Right ventricle myocardium inferior (tissue), 1 donor: ENCODE measurements at places on chromosomes 5 and 9. TPM values are rescaled to one million over a fixed set of nuclear protein-coding genes. Genes with fewer than 3 reads are reported as not detected.
A peak's percentile ranks its signal among the peaks of the same experiment; 100 is the strongest.

GRCh38 chr9:18786196-18786595, 246.8 kb downstream of the SAXO1 start:
- DNase-seq = no peak

- DNase-seq = no peak
Measured at GRCh38 chr9:101569741-101570501, 24.8 kb downstream of the PPP3R2 start.

DNA sequence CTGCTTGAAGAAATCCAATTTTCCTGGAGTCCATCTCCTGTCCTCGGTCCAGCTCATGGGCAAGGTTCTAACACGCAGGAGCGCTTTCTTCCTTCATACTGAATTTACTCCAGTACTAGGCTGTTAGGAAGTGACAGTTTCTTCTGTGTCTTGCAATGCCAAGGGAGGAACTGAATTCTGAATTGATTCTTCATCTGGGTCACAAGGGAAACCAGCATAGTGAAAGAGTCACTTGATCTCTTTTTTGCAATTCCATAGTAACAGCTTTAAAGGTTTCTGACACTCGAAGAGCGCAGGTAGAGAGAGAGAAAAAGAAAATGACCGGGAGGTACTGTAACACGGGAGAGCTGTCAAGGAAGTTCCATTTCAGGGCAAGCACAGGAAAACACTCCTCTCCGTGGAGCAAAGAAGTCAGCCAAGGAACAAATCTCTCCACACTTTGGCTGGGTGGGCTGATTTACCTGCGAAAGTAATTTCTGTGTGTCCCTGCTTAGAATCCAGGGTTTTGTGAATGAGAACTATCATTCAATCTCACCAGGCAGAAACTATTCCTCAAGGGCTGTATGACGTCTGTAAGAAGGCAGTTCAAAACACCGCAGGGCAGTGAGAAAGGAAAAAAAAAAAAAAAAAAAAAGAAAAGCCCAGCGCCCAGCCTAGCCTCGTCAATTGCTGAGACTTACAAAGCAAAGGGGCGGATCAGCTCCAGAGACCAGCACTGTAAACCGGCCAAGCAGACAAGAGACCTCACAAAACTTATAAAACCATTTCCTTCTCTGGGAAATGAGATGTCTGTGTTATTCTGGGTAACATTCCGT, 617.8 kb downstream of the PDE4D start:
- no peak for DNase-seq

DNA sequence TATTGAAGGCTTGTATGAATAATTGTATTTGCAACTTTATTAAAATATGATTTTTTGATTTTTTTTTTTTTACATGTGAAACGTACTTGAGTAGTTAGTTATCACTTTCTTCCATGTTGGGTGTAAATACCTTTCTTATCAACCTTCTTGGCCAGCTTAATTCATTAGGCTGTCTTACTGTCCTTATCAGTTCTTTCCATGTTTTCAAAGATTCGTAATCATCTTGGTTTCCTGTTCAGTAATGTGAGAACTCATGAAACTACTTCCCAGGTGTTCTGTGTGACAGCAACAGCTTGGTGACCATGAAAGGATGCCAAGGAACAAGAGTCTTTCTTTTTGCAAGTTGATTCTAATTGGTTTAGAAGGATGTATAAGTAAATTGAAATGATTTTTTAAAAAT, 100.0 kb downstream of the ADGRV1 start:
- no peak for DNase-seq

DNA sequence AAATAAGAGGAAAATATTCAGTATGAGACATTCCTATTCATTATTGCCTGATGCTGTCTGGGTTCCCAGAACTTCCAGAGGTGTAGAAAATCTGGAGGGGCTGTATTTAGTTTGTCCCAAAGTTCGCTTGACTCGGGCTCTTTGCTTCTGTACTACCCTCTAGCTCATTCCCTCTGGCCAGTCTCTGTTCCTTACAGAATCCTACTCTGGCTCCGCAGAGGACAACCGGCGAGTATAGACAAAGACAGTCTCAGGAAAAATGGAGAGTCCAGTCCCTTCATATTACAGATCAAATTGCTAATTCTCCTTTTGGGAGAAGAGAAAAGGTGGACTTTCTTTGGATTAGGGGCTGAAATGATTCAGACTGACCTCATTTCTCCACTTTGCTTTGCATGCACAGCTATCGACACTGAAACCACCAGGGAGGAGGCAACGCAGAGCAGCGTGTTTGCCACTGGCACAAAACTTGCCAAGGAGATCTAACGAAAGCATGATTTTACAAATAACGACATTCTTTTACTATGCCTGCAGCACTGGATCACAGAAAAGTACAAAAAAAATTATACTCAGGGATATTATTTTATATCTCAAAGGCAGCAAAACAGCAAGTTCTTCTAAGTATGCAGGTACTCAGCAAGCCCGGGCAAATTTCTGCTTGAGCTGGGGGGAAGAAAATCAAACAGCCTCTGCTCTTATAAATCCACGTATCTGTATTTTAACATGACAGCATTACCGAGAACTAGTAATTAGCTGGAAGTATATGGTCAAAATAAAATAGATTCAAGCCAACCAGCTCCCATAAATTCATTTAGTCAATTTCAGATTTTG, 279.7 kb downstream of the NPR3 start:
- no peak for DNase-seq

- no peak for DNase-seq
Measured at GRCh38 chr5:86546582-86546981, 71.2 kb upstream of the COX7C start.

DNA sequence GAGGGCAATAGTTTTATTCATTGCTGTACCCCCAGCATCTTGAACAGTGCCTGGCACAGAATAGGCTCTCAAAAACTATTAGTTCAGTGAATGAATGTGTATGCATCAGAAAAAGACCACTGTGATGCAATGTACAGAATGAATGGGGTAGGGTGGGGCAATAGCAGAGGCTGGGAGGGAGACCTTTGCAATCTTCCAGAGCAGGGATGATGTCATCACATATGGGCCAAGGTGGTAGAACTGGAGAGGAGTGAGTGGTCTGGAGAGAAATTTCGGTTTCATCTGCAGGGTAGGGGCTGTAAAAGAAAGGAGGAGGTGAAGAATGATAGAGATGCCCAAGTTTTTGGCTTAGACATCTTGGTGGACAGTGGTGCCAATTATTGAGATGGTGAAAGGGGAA, 23.4 kb upstream of the ARAP3 start:
- DNase-seq = no peak

DNA sequence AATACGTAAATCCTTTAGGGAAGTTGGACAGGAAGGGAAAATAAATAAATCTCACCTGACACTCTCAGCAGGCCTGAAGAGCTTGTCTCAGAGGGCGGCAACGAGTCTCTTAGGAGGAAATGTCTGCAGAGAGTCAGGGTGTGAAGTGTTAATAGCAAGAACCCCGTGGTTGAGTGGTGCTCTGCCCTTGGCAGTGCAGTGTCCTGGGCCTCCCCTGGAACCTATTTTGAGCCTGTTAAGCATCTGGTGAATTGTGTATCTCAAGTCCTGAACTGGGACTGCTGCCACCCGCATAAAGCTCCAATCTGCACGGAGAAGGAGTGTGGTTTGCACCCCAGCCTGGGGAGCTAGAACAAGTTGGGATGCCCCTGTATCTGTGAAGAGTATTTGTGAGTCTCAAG, 211.8 kb downstream of the GOLPH3 start:
- no peak for DNase-seq

GRCh38 chr9:5186416-5187169, 1.2 kb upstream of the INSL6 start:
- DNase-seq = no peak

DNA sequence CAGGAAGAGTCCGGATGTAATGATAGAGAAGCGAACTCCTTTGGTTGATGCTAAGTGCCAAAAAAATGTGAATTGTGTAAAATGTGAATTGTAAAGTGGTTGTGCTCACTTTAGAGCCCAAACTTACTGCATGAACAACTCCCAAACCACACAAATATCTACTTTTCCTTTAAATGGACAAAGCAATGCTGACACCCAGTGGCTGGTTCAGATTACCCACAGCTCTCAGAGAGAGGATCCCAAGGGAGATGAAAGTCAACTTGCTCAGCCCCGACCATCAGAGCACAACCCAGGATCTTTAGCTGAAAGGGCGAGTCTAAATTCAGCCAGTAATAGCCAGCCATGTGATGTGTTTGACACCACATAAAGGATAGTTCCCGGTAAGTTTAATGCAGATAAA, 133.7 kb downstream of the NMUR2 start:
- DNase-seq = no peak

- DNase-seq = no peak
Measured at GRCh38 chr9:122948313-122948712, 7.5 kb downstream of the RABGAP1 start.

- DNase-seq = peak; percentile 92
Measured at GRCh38 chr5:1004461-1005248, 3.9 kb upstream of the NKD2 start.

GRCh38 chr5:42499016-42499415, 75.8 kb downstream of the GHR start:
- no peak for DNase-seq

GRCh38 chr9:928363-929042, 48.0 kb upstream of the DMRT3 start:
- no peak for DNase-seq

DNA sequence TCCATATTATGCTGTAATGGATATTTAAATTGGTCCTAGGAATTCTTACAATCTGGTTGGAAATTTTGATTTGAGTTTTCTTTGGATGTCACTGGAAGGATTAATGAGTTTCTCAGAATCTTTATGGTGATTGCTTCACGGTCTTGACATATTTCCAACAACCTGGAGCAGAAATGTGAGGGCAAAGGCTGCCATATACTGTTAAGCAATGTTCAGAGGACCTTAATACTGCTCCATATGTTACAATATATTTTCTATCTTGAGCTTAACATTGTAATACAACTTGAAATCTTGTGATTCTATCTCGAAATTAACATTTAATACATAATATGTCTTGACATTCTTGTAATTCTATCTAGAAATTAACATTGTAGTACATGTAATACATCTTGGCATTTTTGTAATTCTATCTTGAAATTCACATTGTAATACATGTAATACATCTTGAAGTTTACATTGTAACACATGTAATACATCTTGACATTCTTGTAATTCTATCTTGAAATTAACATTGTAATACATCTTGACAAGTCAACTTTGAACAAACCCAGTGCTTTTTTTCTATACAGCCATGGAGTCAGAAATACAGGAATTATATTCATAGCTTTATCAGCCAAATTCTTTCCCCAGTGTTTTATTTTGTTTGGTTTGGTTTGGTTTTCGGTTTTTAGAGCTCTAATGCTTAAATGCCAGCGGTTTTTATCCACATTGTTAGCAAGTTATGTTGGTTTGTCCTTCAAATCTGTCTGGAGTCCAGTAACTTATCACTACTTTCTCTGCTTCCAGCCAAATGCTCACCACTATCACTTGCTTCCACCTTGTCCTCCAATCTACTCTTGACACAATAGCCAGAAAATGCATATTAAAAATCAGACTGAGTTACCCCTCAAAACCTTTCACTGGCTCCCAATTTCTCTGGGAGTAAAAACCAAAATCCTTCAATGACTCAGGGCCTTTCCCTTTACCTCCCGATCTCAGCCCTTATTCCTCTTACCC, 3.0 kb upstream of the TUT7 start:
- no peak for DNase-seq

DNA sequence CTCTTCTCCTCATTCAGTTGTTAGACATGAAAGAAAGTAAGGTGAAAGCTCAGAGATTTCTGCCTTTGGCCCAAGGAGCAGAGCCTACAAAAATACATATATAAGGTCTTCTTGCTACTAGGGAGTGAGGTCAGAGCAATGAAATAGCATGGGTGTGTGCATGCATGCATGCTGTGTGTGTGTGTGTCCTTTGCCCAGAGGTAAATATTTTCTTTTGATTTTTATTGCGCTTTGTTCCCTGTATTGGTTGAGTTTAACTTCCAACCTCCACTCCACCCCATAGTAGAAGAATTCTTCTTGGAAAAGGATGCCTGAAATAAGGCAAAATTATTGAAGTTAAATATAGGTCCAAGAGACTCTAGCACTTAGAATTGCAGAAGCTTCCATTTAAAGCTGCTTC, 248.0 kb upstream of the PTGER4 start:
- DNase-seq = no peak

GRCh38 chr5:170147051-170147752, 41.5 kb downstream of the FOXI1 start:
- DNase-seq = no peak

DNA sequence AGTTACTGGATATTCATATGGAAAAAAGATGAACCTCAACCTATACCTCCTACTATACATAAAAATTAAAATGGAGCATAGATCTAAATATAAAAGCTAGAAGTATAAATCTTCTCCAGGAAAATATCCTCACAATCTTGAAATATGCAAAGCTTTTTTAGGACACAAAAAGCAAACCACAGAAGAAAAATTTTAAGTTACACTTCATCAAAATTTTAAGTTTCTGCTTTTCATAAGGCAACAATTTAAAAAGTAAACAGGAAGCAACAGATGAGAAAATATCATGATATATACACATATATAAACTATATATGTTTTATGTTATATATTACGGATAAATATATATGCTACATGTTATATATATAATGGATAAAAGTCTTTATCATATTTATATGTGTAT, 157.5 kb downstream of the ADAMTS6 start:
- DNase-seq = no peak

DNA sequence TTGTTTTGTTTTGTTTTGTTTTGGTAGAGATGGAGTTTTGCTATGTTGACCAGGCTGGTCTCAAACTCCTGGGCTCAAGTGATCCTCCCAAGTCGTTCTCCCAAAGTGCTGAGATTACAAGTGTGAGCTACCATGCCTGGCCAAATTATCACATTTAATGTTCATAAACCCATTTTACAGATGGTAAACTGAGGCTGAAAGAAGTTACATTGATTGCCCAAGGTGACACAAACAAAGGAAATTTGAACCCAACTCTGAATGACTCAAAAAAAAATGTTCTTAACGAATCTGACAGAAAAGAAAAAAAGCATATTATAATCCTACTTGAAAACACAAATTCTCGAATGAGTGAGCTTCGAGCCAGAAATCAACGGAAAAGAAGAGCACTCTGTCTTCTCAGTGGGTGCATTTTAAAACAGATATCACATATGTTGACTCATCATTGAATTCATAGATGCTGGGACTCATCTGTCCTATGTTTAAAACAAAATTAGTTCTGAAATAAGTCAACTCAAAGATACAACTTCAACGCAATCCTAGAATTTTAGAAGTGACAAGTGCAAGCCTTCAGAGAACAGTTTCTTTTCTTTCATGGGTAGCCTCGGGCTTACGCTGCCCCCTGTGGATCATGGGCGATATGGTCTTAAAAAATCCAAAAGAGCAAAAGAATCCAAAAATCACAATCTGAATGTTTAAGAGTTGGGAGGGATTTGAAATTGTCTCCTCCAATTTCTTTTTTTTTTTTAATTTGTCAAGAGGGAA, 28.4 kb downstream of the TIMD4 start:
- no peak for DNase-seq

- DNase-seq = no peak
Measured at GRCh38 chr9:37156781-37157356, 36.5 kb downstream of the ZCCHC7 start.

PCDHGA1 gene
- 3.2 TPM for total RNA-seq

PCDHGA10 gene
- 4.1 TPM for total RNA-seq

PCDHGC3 gene
- total RNA-seq = 22.5 TPM

GPR150 gene
- total RNA-seq = not detected

RNF130 gene
- 51.2 TPM for total RNA-seq
